NCI-H1417 (cell line): ENCODE measurements at places on chromosomes 16 and 17.

DNA sequence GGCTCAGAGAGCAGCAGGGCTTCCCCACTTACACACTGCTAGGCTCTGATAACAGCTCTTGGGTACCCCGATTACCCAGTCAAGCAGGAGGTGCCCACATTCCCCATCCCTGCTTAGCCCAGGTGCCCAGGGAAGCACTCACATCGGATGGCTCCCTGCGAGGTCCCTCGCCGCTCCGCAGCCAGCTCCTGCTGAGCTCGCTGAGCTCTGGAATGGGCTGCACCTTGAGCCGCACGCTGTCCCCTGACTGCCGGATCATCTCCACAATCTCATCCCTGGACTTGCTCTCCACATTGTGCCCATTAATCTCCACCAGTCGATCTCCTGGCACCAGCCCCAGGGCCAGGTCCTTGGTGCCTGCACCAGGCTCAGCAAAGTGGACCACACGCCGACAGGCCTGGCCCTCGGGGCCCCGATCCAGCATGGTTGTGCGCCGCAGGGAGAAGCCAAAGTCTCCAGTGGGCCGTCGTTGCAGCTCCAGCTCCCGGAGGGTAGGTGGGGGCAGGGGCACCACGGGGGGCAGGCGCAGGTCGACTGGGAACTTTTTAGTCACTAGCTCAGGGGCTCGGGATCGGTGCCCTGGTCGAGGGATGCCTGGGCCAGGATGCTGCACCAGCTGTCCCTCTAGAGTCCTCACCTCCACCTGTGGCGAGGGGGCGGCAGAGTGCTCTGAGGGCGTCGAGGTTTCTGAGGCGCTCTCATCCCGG, 14.2 kb downstream of the MYO18A start:
- no peak for DNase-seq

DNA sequence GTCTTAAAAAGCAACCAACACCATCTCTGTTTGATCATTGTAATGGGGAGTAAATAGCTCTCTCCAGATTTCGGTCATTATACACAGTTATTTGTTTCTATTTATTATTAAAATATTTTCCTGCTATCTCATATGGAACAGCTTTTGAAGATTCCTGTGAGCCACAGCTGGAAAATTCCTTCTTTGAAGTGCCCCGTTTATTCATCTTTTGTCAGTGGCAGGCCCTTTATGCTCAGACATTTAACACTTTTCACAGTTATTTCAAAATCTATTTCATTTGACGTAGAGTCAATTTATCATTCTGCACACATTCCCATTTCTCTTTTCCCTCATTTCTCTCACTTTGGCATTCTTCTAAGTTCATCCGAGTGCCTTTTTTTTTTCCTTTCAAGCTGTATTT, 245.9 kb upstream of the ELAC2 start:
- DNase-seq, result no peak

- no peak for DNase-seq
Measured at GRCh38 chr17:21374441-21375161, 1.6 kb upstream of the KCNJ12 start.

GRCh38 chr16:22324787-22325597, 27.8 kb downstream of the POLR3E start:
- no peak for DNase-seq

DNA sequence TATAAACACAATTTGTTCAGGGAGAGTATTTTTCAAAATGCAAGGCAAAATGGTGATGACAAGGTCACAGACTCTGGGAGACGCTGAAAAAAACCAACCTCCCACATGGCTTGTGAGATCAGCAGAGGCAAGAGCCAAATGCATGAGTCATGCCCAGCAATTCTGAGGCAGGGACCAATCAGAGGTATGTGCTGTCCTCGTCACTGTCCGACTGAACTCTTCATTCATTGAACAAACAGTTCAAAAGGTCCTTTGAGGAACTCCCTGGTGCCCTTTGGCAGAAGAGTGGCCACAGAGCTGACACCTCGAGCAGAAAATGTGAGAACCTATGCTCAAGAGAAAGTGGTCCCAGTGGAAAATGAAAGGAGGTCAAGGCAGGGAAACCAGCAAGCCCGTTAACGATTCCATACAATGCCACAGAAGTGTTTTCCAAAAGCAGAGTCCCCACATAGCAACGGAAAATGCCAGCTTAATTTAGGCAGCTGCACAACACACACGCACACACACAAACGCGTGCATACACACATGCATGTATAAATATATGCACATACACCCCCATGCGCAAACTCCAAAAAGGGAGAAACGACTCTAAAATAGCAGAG, 50.9 kb downstream of the CDH11 start:
- DNase-seq, result no peak

GRCh38 chr17:35752471-35752870, 568 bp downstream of the GAS2L2 start:
- DNase-seq, result no peak

DNA sequence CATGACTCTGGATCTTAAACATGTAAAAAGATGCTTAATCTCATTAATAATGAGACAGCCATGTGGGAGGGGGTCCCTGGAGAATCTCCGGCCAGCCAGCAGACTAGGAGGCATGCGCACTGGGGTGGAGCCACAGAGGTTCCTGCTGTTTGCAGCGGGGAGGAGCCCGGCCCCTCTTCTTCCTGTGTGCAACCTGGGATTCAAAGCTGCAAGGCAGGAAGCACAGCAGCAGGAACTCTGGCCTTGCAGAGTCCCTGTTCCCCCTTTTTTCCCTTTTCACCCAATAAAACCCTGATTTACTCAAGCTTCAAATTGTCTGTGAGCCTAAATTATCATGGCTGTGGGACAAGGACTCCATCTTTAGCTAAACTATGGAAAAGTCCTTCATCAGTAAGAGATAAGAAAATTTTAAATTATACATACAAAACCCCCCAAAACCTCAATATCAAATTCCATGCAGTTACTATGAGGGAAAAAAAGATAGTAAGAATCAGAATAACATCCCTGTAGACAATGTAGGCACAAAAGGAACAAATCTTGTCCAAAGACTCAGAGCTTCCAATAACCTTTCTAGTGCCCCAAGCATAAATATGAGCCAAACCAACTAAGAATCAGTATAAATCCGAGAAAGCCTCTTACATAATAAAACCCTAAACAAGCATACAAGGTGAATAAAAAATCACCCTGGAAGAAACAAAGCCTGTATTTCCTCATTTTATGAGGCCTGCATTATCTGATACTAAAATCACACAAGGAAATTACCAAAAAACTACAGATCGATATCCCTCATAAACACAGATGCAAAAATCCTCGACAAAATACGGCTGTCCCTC, 12.1 kb downstream of the CFDP1 start:
- DNase-seq, result peak; percentile 35

DNA sequence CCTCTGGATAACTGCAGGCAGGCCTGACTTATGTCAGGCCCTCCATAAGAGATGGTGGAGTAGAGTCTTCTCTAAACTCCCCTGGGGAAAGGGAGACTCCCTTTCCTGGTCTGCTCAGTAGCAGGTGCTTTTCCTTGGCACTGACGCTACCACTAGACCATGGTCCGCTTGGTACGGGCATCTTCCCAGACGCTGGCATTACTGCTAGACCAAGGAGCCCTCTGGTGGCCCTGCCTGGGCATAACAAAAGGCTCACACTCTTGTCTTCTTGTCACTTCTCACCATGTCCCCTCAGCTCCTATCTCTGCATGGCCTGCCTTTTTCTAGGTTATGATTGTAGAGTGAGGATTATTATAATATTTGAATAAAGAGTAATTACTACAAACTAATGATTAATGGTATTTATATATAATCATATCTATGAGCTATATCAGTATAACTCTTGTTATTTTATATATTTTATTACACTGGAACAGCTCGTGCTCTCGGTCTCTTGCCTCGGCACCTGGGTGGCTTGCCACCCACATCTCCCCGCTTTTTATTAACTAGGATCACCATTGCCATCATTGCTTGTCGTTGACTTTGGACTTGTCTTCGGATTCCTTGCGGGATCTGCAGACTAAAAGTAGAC, 59.8 kb upstream of the ARL4D start:
- DNase-seq, result peak; percentile 66

DNA sequence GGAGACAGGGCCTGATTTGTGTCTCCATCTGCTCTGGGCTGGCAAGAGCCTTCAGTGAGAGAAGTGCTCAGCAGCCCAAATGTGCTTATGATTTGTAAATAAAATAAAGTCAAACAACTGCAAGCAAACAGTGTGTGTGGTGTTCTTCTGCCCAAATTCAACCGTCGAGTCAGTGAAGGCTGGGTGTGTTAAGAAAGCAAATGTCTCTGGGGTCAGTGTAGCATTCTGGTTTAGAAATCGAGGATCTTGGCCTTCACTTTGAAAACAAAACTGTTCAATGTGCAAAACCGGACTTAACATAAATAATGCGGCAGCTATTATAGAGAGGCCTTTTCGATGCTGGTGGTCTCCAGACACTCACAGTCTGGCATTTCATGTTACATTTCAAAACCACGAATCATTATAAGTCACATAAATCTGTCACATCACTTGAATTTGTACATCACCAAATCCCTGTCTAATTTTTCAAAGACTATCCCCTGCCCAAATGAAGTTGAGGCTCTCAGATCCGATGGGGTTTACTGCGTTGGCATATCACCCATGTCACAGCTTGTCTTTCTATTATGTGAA, 158.6 kb upstream of the MYOCD start:
- DNase-seq, result no peak

GRCh38 chr17:2894782-2895181, 98.5 kb downstream of the RAP1GAP2 start:
- DNase-seq, result no peak

DNA sequence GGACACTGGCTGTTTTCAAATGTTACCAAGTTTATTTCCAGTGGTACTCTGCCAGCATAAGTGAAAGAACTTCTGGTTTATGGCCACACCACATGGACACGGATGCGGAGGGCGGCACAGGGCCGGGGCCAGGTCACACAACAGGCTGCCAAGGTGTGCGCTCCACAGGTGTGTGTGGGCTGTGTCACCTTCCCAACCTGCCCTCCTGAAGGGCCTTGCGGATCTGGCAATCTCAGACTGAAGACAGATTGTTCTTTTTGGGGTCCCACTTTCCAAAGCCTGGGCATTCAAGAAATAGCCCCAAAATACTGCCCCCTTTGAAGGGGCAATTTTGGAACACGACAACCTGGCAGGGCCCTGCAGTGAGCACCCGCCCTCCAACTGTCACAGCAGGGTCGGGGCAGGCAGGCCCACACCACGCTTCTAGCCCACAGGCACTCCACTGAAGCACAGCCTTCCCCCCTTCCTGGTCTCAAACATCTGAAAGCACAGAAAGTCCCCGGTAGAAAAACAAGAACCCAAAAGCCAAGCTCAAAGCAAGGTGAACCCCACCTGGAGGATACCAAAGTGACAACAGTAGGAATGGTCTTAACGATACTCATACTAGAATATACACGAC, 3.5 kb downstream of the CSNK1D start:
- no peak for DNase-seq

GRCh38 chr16:74740795-74741304, 33.8 kb downstream of the FA2H start:
- DNase-seq, result no peak

DNA sequence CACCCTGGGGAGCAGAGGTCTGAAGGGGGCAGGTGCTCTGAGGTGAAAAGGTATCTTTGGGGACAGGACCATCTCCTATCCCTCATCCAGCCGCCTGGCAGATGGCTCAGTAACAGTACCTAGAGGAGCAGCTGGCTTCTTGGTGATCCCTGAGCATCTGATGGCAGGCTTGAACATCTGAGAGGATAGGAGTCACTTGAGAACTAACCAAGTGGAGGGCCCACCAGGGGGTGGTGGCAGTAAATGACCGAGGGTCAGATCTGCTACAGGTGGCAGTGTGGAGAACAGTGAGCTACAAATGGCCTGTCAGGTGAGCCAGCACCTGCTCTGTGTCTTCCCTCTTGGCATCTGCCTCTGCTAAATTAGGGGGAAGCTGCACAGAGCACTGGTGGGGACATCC, 13.8 kb downstream of the HROB start:
- DNase-seq, result no peak

DNA sequence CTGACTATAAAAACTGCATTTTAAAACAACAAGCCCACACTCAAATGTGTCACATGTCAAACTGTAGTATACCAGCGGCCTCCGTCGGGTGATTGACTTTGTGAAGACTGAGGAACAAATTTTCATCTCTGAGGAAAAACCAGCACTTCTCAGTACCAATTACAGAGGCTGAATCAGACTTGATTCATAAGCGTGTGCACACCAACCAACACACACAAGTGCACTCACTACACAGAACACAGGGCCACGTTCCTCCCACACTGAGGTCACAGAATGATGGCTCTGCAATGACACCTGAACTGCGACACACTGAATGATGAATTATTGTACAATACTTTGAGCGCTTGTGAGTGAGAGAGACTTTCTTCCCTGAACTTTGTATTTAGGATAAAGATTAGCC, 29.6 kb downstream of the XPO6 start:
- DNase-seq, result no peak

- no peak for DNase-seq
Measured at GRCh38 chr16:75248142-75248535, 3.3 kb downstream of the BCAR1 start.

DNA sequence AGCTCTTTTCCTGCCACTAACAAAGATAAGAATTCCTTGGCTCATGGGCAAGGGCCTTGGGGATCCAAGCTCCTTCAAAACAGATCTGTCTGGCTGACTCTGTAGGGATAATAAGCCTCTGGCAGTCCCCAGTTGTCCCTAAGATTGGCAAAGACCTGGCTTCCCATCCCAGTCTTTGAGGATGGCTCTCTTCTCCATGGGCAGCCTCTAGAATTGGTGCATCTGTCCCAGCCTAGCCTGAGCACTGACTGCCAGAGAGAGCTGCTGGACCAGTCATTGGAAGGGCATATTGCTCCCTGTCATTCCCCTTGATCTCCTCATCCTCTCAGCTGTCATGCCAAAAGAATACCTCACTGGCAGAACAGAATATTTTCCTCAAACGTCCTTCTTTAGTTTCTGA, 13.2 kb upstream of the CUEDC1 start:
- DNase-seq, result no peak

- DNase-seq, result peak; percentile 8
Measured at GRCh38 chr17:41885733-41886132, 20.5 kb upstream of the KLHL11 start.

DNA sequence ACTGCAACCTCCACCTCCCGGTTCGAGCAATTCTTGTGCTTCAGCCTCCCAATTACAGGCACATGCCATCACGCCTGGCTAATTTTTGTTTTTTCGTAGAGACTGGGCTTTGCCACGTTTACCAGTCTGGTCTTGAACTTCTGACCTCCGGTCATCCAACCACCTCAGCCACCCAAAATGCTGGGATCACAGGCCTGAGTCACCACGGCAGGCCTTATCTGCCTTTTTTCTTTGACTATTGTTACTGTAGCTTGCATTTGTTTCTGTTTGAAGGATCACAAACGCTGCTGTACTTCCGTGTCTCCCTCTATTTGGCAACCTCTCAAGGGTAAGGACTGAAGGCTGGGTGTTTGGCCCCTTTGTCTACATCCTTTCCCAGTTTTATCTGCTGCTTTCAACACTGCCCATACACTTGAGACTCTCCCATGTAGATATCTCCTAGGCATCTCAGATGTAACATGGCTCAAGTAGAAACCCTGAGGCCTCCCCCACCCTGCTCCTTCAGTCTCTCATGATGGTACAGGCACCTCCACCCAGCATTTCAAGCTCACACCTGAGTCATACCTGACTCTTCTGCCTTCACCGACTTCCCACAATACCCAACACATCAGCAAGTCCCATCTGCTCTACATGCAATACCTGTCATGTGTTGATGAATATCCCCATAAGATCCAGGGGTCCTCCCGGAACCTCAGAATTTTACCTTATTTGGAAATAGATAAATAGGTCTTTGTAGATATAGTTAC, 219.0 kb downstream of the CPPED1 start:
- DNase-seq, result no peak

GRCh38 chr17:61786088-61786487, 77.2 kb downstream of the BRIP1 start:
- DNase-seq, result no peak

- DNase-seq, result peak; percentile 60
Measured at GRCh38 chr17:40355123-40355803, 9.3 kb downstream of the GJD3 start.
